Cerebellar nuclear complex (tissue), 1 donor: ENCODE measurements at places on chromosomes 13 and 19.

DNA sequence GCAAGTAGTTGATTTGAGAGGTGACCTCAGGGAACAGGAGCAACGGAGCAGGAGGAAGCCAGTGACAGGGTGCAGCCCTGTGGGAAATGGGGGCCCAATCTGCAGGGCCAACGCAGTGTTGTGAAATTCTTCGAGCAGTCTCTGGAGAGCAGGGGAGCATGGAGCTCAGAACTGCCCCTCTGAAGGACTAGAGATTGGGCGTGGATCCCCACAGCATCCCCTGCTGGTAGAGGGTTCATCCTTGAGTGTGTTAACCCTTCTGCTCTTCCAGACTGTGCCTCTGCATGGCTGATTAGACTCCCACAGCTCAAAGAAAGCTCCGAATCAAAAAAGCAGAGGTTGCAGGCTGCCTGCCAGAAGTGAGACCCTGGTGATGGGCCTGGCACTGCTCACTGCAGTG is 77.9 kb upstream of the UQCRFS1 start:
- DNase-seq, result no peak

- no peak for DNase-seq
These were observed 9.9 kb downstream of the LYL1 start for GRCh38 chr19:13092606-13093235.

DNA sequence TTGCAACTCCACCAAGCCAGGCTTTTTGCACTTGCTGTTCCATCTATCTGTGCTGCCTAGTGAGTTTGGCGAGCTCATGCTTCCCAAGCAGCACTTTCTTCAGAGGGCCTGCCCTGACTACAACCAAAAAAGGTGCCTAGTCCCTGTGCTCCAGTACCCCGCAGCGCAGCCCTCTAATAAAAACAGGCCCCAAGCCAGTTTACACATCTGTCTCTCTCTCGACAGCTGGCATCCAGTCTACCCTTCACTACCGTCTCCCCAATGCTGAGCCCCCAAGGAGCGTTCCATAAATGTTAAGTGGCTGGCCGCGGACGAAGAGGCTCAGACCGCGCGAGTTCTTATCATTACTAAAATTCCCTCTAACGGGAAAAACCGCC is 512 bp downstream of the MED4 start:
- DNase-seq, result no peak

DNA sequence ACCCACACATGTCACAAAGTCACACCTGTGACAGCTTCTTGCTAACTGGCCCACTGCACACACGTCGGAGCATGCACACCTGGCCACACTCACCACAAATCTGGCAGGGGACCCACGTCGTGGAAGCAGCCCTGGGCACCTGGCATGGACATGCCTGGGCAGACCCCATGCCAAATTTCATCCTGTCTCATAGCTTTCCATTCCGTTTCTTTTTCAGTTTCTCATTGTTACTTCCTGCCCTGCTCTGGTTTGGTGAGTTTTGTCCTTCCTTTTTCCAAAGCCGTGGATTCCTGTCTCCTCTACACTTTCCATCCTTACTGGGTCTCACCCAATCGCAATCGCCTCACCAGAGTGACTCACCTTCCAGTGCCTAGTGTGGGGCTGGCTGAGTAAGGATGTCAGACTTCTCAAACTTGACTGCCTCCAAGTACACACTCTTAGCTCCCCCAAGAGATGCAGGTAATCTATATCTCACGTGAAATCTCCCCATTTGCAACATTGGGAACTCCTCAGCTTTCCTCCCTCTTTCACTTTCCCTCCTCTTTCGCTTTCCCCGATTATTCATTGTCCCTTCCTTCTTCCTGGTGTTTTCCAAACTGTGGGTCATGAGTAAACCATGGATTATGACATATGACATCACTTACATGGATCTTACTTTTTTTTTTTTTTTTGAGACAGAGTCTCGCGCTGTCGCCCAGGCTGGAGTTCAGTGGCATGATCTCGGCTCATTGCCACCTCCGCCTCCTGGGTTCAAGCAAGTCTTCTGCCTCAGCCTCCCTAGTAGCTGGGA is 1.6 kb upstream of the BBC3 start:
- no peak for DNase-seq

DNA sequence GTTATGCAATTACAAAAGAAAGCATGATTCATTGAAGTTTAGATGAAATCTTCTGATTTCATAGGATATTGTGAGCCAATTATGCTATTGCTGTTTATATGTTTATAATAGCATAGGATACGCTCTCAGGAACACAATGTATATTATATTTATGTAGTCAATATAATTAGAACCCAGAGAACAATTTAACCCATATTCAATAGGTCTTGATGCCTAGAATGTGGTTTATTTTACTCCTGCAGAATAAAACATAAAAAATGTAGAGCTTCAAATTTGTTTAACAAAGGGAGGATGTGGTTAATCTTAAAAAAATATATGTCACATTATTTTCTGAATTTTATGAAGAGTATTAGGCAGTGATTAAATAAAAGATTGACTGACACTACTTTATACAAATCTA is 380.8 kb upstream of the SPRY2 start:
- DNase-seq, result no peak

DNA sequence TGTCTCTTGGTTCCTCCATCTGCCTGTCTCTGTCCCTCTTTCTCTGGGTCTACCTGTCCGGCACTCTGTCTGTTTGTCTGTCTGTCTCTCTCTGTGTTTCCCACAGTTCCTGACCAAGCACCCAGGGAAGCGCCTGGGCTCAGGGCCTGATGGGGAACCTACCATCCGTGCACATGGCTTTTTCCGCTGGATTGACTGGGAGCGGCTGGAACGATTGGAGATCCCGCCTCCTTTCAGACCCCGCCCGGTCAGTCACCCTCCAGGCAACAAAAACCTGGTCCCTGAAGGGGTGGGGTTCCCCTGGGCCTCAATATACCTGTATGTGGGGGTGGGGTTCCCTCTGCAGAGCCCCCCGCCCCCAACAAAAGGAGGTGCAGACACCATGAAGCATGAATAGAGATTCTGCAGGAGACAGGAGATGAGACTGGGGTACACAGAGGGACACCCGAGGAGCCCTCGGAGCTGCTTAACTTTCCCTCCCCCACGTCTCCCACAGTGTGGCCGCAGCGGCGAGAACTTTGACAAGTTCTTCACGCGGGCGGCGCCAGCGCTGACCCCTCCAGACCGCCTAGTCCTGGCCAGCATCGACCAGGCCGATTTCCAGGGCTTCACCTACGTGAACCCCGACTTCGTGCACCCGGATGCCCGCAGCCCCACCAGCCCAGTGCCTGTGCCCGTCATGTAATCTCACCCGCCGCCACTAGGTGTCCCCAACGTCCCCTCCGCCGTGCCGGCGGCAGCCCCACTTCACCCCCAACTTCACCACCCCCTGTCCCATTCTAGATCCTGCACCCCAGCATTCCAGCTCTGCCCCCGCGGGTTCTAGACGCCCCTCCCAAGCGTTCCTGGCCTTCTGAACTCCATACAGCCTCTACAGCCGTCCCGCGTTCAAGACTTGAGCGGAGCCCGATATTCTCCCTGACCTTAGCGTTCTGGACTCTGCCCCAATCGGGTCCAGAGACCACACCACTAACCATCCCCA is 2.6 kb upstream of the CACNG7 start:
- no peak for DNase-seq

DNA sequence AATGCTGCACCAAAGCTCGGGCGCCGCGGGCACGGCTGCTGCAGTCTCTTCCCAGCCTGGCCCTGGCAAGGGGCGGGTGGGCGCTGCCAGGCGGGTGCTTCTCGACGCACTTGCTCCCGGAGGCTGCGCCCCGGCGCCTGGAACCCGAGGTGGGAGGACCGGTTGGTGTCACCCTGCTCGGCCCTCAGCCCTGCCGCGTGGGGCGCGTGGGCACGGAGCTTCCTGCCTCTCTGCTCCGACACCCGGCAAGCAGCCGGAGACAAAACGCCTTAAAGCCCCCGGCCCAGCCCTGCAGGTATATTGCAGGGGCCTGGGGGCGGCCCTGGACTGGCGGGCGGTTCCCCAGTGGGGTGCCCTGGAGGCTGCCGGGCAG is 34.7 kb downstream of the BTBD2 start:
- no peak for DNase-seq

DNA sequence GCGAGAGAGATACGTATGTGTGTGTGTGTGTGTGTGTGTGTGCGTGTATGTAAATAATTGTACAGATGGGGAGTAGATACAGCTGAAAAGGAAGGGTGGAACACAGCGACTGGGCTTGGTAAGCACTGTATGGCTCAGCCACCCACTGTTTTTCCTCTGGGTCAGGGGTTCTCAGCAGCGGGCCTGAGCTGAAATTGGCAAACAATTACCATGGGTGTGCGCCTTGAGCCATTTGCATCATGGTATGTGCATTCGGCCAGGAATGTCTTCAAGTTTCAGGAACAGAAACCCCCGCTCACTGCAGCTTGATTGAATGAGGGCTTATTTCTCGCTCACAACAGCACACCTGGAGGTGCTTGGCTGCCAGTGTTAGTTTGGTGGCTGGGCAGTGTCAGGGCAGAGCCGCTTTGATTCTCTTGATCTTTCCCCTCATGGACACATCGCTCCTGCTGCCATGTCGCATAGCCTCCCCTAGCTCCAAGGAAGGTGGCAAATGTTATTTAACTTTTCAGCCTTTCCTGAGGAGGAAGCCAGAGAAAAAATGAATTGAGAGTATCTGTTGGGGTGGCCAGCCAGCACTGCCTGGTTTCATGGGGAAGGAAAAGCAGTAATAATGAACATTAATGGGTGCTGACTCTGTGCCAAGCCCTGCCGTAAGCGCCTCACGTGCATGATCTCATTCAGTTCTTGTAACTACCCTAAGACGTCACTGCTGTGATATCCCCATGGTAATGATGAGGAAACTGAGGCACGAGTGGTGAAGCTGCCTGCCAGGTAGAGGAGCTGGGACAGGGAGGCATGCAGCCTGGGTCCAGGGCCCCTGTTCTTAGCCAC is 126.9 kb downstream of the SIPA1L3 start:
- DNase-seq, result no peak

DNA sequence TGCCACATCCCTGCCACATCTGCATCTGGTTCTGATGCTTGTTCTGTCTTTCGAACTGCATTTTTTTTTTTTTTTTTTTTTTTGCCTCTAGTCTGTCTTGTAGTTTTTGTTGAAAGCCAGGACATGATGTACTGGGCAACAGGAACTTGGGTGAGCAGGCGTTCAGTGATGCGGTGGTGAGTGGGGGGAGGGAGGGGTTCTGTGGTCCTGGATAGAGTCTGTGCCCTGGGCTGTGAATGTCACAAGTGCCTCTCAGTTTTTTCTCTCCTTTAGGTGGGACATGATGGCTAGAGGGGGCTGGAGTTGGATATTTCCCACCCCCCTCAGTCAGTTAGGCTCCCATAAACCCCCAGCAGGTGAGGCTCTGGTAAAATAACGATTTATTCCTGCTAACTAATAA is 3.5 kb downstream of the CEACAM4 start:
- DNase-seq, result no peak

GRCh38 chr19:1177322-1178114 is 3.5 kb upstream of the SBNO2 start:
- no peak for DNase-seq

DNA sequence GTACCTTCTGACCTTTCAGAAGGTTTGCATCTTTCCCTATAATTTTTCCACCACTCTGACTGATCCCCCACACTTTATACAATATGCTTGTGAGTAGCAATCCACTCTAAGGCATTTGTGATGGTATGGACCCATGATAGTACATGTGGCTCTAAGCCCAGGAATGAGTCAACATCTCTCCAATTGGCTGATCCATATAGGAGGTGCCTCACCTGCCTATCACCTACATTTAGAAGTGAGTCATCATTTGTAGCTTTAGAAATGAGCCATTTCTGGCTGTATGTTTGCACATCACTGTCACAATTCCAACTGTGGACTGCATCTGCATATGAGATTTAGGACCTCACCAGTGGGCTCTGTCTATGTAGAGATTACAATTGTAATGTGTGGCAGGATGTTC is 133.1 kb upstream of the ZNF91 start:
- no peak for DNase-seq

- no peak for DNase-seq
These were observed 799.8 kb upstream of the SLC10A2 start for GRCh38 chr13:103866048-103866447.

DNA sequence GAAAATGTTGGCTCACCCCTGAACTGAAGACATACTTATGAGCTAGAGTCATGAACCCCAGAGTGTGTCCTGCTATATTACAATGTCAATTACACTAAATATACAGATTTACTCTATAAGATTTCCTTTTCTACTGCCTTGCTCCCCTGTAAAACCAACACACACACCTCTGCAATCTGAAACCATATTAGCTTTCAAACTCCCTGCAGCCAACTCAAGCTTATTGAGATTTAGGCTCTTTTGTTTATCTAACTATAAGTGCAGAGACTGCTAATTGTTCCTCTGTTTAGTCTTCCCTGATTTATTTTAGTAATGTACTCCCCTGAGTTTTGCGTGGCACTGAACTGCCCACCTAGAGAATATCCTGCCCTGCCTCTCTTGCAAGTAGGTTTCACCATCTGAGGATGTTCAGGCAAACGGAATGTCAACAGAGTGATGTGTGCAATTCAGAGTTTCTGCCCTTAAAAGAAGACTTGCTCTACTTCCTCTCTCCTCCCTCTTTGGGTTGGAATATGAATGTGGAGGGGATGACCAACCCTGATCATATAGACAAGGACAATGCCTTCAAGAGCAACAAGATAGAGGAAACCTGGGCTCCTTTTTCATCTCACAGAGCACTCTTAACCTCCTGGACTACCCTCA is 22.3 kb downstream of the FAM216B start:
- no peak for DNase-seq

- no peak for DNase-seq
These were observed 42.4 kb downstream of the WASF3 start for GRCh38 chr13:26599860-26600259.

DNA sequence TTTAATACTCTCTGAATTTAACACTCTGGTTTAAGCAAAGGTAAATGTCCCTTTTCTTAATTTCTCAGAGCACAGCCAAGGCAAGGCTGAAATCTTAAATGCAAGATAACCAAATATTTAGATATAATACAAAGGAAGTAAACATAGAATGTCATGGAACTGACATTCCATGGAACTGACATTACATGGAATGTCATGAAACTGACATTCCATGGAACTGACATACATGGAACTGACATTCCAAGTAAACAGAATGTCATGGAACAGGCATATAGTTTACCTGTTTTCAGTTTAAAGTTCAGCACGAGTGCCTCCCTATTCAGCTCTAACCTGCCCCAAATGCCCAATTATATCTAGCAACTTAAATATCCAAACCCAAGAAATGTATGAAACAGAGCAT is 21.8 kb downstream of the FGF14 start:
- DNase-seq, result no peak

GRCh38 chr19:43711751-43712355 is 4.0 kb upstream of the IRGC start:
- no peak for DNase-seq
